ENCODE measurements at places on chromosomes 7 and 10.

GRCh38 chr10:44385026-44385695 is at the start of gene CXCL12:
TSS of gene CXCL12 (minus strand) at chr10:44385097. CDS start at chr10:44385005, 92 bp downstream.
- DNase-seq: no peak

- no peak for DNase-seq
These were observed 139.3 kb downstream of the CAMK1D start for GRCh38 chr10:12488626-12489025.

GRCh38 chr7:137081321-137082093 is 213.1 kb downstream of the CHRM2 start:
- no peak for DNase-seq

DNA sequence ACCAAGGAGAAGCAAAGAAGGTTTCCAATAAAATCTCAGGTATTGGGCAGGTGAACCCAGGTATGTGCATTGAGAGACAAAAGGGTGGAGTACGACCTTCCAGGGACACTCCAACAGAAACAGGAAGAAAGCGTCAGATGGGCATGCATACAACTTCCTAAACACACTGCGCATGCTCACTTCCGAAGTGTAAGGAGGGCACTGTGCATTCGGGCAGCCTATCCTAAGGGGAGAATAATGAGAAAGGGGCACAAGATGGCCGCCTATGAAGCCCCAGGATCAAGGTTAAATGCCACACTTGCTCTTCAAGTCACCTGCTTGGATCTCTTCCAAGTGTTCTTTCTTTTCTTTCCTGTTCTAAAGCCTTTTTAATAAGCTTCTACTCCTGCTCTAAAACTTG is 39.4 kb upstream of the PRSS1 start:
- DNase-seq: no peak

GRCh38 chr10:99852481-99853213 is 70.2 kb downstream of the ABCC2 start:
- DNase-seq: no peak

DNA sequence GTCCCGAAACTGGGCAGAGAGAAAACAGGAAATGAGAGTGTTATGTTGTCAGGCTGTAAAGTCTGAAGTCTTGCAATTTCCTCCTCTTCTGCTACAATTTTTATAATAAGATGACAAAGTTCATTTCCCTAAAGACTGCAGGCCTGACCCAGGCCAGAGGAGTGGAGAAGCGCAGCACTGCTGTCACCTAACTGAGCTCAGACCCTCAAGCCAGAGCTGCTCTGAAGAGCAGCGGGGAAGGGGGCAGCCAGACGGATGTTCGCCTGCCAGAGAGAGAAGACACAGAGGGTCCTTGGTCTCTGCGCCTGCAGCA is 12.6 kb upstream of the AOAH start:
- no peak for DNase-seq

DNA sequence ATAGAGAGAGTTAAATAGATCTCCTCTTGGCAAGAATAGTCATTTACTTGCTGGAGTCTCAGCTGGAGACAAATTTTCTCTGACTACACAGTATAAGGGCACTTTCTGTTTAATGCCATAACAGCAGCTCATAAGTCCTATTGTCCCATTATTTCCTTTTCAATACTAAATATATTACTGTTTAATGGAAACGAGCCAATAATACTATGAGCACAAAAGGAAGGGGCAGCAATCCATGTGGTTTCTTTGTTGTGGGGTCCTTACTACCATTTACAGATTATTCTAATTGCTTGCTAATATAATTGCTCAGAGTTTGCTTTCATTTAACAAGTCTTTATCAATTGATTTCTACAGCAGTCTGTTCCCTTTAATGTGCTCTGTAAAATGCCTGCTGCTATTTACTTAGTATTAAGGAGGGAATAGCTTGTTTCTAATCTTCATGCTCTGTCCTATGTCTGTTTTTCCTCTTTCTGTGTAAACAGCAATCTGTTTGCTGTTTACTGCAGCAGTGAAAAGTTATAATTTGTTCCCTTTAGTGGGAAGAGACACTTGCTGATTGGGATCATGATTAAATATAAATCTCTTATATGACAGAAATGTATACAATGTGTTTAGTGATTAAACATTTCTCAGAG is 296.2 kb upstream of the SMIM30 start:
- DNase-seq: no peak

DNA sequence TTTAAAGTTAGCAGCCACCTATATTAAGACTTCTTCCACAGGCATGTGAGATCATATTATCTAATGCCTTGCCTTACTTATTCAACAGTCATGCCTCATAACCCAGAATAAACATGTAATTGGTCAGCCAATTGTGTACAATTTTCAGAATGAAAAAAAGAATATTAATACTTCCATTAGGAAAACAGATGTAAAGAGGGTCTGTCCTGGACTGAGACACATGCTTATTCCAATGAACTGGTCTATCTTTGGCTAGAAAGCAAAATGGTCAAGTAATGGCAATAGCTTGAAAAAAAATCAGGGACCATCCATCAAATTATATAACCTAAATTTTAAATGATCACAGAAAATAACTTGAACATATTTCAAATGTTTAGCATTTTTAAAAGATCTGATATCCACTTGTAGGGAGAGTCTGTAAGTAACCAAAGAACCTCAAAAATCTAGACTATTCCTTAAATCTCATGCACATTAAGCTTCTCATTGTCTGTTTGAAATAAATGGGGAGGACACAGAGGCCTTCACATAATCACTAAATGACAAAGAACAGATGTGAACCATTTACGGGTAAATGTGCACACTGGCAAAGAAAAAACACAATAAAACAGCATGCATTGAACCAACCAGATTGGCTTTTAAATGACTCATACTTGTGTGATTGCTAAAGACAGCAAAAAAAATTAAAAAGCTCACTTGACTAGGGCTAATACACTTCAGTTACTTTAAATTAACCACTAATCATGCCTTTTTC is 568.8 kb upstream of the PCDH15 start:
- DNase-seq: no peak

- no peak for DNase-seq
These were observed 14.8 kb downstream of the TPK1 start for GRCh38 chr7:144821067-144821466.

GRCh38 chr7:13024121-13024674 is 336.8 kb downstream of the ARL4A start:
- no peak for DNase-seq

GRCh38 chr10:91567815-91568214 is 65.1 kb downstream of the PPP1R3C start:
- DNase-seq: no peak

DNA sequence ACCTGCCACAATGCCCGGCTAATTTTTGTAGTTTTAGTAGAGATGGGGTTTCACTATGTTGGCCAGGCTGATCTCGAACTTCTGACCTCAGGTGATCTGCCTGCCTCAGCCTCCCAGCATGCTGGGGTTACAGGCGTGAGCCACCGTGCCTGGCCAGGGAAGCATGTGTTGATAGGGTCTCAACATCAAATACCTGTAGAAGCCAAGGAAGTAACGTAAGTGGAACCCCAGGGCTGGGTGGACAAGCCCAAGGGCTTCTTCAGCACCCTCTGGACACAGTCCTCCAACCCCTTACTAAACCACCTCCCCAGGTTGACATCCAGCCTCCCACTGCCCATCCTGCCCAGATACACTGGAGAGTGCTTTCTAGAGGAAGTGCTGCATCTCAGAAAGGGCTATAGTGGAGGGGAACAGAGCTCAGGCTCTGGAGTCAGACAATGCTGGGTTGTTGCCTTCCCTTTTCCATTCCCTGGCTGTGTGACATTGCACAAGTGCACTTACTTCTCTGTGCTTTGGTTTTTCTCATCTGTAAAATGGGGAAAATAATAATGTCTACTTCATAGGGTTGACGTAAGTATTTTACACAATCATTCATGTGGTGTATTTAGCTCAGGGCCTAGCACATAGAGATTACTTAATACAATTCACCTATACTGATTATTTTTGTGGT is 73.9 kb upstream of the KAT6B start:
- DNase-seq: no peak

DNA sequence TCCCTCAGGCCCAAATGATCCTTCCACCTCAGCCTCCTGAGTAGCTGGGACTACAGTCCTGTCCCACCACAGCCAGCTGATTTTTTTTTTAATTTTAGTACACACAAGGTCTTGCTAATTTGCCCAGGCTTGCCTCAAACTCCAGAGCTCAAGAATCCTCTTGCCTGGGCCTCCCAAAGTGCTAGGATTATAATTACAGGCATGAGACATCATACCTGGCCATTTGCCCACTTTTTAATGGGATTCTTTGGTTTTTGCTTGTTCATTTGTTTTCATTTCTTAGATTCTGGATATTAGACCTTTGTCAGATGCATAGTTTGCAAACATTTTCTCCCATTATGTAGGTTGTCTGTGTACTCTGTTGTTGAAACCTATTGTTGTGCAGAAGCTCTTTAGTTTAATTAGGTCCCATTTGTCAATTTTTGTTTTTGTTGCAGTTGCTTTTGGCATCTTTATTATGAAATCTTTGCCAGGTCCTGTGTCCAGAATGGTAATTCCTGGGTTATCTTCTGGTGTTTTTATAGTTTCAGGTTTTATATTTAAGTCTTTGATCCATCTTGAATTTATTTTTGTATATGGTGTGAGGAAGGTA is 95.2 kb downstream of the GLCCI1 start:
- DNase-seq: no peak

- no peak for DNase-seq
These were observed 11.2 kb upstream of the TECTB start for GRCh38 chr10:112271982-112272381.

DNA sequence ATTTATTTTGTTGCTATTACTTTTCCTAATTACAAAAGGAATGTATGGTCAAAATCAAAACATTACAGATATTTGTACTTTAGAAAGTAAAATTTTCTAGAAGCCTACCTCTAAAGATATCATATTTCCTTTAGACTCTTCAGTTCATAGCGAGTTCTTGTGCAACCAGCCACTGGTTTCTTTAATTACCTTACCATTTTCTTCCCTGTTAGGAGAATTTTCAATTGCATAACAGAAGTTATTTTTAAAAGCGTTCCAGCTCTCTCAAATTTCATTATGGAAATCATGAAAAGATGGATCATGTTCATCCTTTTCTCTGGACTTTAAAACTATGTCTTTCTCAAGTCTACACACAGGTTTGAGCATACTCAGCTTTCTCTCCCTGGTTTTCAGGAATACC is 5.0 kb upstream of the TRUB1 start:
- no peak for DNase-seq

GRCh38 chr7:28784171-28784902 is 173.8 kb downstream of the TRIL start:
- DNase-seq: no peak

GRCh38 chr7:50411332-50411731 is 38.8 kb downstream of the FIGNL1 start:
- DNase-seq: no peak

DNA sequence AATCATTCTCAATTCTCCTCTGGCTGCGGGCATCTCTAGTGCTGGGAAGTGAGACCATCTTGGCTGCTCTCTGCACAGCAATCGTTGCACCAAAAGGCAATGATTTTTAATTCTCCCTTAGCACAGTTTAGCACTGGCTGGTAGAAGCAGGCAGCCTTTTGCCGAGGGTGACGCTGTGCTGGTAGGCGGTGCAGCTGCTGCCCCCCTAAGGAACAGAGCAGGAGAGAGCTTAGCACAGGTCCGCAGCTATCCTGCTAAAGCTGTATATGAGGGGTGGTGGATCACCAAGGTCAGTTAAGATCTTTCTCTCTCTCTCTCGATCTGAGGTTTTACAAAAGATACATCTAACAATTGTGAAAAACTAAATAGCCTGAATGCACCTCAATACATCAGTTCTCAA is 390.1 kb downstream of the GATA3 start:
- peak; percentile 54 for DNase-seq

DNA sequence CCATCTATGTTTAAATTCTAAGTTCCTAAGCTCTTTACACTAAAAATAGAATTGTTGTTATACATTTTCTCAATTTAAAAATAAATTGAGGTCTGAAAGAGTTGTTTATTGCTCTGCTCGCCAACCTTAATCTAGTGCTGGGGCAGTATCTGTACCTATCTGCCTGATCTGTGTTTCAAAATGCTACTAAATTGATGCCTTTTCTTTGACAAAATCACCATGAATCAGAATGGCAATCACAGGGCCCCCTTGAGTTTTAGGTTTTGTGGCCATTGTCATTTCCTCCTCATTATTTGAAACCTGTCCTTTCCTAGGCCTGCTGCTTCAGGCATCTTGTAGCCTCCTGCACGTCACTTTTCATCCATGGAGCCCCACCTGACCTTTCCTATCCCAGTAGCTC is 301.5 kb downstream of the EXOC4 start:
- DNase-seq: no peak

GRCh38 chr10:14953424-14954000 is 384 bp downstream of the DCLRE1C start:
- DNase-seq: peak; percentile 20

GRCh38 chr10:17059197-17059688 is 70.4 kb downstream of the CUBN start:
- DNase-seq: no peak

GRCh38 chr7:2928613-2929311 is 84.7 kb upstream of the GNA12 start:
- DNase-seq: no peak

Measured in CD4-positive, alpha-beta T cell treated with Interleukin-12 subunit alpha and Interleukin-12 subunit beta, for 1 hour (primary cell).